NCI-H1048 (cell line): ENCODE measurements at places on chromosomes 16 and 17.

DNA sequence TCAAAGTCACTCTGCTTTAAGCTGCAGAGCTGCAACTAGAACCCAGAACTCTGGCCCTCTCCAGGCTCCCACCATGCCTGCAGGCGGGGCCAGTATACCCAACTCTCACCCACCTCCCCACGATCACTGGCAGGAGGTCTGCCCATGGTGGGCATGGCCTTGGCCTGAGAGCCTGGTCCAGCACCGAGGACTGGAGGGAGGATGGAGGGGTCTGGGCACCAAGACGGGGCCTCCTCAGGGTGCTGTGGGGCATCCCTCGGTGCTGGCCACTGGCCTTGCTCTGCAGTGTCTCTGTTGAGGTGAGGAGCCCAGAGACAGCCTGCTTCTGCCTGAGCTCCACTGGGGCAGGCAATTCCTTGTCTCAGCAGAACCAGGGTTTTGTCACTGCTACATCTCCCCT, 1.5 kb upstream of the KRT16 start:
- no peak for DNase-seq

GRCh38 chr17:76000755-76001521, at the start of gene CDK3:
Gene CDK3 (plus strand): TSS chr17:76000855. CDS start chr17:76001426, 571 bp downstream.
- DNase-seq, result no peak

GRCh38 chr16:56897026-56897799, 32.2 kb downstream of the SLC12A3 start:
- DNase-seq, result no peak

DNA sequence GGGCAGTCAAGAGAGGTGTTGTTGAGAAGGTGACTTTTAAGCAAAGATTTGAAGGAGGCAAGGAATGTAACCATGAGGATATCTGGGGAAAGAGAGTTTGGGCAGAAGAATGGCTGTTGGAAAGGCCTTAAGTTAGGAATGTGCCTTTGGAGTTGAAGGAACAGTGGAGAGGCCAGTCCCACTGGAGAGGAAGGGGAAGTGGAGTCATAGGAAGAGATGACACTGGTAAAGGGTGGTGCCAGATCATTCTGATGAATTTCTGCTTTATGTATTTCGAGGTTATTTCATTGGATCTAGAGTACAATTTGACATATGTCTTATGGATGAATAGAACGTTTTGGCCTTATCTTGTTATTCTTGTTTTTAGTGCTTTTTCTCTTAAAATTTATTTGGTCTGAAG, 93.5 kb downstream of the WWP2 start:
- no peak for DNase-seq

- DNase-seq, result no peak
Observed at GRCh38 chr17:29014716-29015115, 8.9 kb upstream of the SEZ6 start.

GRCh38 chr17:79057737-79058385, 16.8 kb upstream of the ENGASE start:
- no peak for DNase-seq

GRCh38 chr17:78672871-78673371, 95.7 kb upstream of the DNAH17 start:
- no peak for DNase-seq

- no peak for DNase-seq
Observed at GRCh38 chr17:57405491-57406072, 149.3 kb downstream of the MSI2 start.

GRCh38 chr16:30740364-30741251, 7.6 kb upstream of the PHKG2 start:
- peak; percentile 39 for DNase-seq
